BJ (cell line): ENCODE measurements at places on chromosomes 12 and 14.

DNA sequence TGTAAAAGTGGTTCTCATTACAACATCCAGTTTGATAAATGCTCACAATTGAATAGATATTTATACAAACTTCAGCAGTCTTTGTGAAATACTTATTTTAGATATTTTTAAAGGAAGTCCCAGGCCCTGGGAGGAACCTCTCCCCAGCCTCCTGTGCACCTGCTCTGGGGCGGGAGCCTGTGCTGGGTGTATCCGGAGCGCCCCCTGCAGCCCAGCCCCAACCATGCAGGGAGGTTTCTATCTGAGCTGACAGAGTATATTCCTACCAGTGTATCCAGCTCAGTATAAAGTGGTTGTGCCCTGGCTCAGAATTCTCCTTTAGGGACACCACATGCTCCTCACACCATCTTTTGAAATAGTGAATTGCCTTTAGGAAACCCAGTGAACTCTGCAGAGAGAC, 851.8 kb downstream of the TMEM121 start:
- DNase-seq, result no peak

DNA sequence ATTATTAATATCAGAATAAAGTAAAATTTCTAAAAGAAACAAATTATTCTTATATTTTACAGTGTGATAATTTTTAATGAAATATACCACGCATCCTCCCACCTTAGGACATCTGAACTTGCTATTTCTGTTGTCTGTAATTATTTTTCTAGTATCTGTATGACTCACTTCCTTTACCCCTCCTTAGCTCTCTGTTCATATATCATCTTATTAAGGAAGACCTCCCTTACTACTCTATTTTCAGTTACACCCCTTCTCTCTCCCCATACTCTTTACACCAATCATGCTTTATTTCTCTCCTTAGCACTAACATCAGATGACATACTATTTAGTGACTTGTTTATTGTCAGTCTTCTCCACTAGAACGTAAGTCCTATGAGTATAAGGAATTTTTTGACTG, 34.2 kb upstream of the C12orf50 start:
- no peak for DNase-seq

GRCh38 chr14:104284107-104284592, 145.8 kb downstream of the KIF26A start:
- no peak for DNase-seq

DNA sequence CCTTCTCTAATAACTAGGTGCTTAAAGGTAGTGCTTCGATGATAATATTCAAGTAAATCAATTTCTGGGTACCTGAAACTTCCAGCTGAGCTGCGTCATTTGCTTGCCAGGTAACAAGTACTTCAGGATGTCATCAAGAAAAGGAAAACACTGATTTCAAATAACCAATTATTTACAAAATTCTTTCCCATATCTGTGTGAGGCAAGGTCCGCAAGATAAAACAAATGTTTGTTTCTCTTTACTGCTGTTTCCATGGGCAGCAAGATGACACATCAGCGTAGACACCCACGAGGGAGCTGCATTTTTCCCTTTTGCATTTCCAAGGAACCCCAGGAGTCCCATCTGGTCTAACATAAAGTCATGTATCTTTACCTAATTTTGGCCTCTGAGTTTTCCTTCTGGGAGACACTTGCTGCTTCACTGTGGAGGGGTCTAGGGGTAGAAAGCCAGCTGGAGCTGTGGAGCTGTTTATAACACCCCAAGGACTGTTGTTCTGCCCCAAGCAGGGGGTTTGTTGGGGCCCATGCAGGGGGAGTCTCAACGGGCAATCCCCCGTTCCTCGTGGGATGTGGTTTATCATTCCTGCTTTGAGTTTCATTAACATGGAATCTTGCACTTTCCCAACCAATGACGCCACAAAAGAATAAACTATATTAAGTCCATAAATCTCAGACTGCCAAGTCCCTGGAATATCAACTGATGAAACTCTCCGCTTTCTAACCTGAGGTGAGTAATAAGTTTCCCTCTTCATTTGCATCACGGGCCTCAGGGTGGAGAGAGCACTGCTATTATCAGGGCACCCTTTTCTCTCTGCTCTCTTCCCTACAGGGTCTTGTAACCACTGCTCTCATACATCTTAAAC, 112.8 kb upstream of the PELI2 start:
- DNase-seq, result peak; percentile 35

- DNase-seq, result no peak
Observed at GRCh38 chr12:25283006-25283405, 32.3 kb upstream of the KRAS start.

DNA sequence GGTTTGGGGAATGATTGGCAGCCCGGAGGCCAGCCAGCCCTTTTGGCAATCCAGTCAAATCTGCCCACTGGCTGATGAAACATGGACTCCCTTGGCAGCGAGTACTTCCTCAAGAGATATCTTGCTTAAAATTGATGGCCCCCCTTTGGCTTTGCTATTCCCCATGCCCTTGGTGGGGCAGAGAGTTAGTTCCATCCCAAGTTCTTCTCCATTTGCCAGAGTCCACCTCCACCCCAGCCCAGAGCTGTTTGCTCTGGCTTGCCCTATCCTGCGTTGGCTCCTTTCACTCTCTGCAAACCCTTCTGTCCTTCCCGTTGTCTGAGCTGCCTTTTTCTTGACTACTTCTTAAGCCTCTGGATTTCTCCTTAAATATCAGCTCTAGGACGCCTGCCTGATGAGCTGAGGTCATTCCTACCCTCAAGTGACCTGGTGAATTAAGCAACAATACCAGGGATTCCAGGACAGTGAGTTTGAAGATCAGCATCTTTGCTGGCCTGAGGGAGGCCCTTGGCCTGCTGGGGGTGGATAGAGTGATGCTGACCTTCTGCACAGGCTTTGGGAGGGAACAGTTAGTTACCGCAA, 212.0 kb downstream of the CACNA1C start:
- DNase-seq, result peak; percentile 96

GRCh38 chr14:81765651-81766275, 232.1 kb upstream of the SEL1L start:
- no peak for DNase-seq
